ENCODE measurements at places on chromosomes 6 and 20. TPM values are rescaled to one million over a fixed set of nuclear protein-coding genes. Genes with fewer than 3 reads are reported as not detected.

DNA sequence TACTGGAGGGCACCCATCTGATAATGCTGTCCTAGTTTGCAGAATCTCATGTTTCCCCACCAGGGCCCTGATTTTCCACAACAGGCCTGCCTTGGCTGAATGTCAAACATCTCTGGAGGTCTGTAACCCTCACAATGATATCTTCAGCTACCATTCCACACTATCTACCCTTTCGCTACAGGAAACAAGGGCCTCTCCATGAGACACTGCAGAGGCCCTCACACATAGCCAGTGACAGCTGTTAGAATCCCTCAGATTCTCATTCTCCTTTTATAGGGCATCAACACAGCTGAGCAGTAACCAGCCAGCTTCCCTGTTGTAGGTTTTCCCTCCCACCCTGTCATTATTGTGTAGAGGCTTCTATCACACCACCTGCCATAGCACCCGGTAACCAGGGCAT, 29.6 kb upstream of the MICB start:
- no peak for DNase-seq

SNX9 gene
- 70.0 TPM for polyA plus RNA-seq

GRCh38 chr6:140379919-140380318, 1005.5 kb upstream of the CITED2 start:
- DNase-seq, result no peak

DNA sequence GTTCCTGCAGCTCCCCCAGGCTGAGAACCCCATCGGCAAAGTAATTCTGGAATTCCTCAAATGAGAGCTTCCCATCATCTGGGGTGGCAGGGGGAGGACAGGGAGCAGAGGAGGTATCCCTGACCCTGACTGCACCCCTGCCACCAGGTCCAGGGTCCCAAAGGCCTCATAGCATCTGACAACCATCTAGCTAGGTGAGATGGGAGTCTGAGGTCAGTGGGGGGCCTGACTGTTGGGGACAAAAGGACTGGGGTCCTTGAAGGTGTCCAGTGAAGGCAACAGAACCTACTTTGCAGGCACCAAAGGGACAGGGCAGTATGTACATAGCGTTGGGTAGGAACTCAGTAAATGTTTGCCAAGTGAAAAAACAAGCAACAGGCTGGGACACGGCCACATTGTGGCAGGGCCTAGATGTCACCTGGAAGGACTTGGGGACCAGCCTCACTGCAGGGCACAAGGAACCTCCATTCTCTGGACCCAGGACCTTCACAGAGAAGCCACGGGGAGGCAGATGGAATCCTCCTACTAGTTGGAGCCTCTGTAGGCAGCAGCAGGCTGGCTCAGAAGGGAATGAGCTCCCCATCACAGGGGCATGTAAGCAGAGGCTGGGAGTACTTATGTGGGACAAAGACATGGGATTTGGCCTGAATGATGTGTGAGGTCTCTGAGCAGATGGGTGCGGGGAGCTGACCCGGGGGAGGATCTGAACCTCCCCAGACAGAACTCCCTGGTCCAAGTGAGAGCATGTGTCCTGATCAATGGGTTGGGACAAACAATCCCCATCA, 3.3 kb downstream of the NECAB3 start:
- DNase-seq, result no peak

- no peak for DNase-seq
Measured at GRCh38 chr6:107716688-107717089, 107.4 kb downstream of the SCML4 start.

GRCh38 chr6:53565886-53566285, 21.0 kb upstream of the GCLC start:
- DNase-seq, result no peak

- DNase-seq, result no peak
Measured at GRCh38 chr6:167731216-167731615, 95.5 kb upstream of the AFDN start.

DNA sequence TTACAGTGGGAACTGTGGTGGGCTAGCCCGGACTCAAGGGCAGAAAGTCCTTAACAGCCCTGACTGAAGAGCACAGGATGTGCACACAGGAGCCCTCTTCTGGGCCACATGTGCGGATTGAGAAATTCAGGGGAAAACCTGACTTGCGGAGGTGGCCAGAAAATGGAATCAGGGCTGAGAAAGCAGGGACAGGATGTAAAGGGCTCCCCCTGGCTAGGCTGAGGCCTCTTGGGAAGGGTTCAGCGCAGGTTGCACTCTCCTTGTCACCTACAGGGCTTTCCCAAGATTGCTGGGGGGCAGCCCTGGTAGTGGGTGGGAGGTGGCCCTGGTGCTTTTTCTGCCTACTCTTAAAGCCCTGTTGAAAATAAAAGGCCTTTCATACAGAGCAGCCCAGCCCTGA, 251.2 kb downstream of the SLC24A3 start:
- DNase-seq, result no peak

- no peak for DNase-seq
Measured at GRCh38 chr6:30097902-30098768, 14.8 kb downstream of the TRIM31 start.

TRIM40 gene
- not detected for polyA plus RNA-seq

ASCC3 gene
- 12.3 TPM for polyA plus RNA-seq
